ENCODE measurements at places on chromosomes 4 and X. TPM values are rescaled to one million over a fixed set of nuclear protein-coding genes. Genes with fewer than 3 reads are reported as not detected.

KLHL13 gene
- total RNA-seq = 14.2 TPM

CHRNA9 gene
- total RNA-seq = not detected

ETDB gene
- total RNA-seq = not detected

ADRA2C gene
- total RNA-seq = 18.4 TPM

GPR82 gene
- 0.26 TPM for total RNA-seq

MAP9 gene
- total RNA-seq = 12.3 TPM

GPR119 gene
- not detected for total RNA-seq

ZNF157 gene
- total RNA-seq = 0.26 TPM

GPR34 gene
- total RNA-seq = 7.1 TPM

CABS1 gene
- total RNA-seq = not detected

NDNF gene
- 26.3 TPM for total RNA-seq

GLOD5 gene
- not detected for total RNA-seq

SGMS2 gene
- 17.3 TPM for total RNA-seq

P2RY8 gene
- total RNA-seq = 3.4 TPM

L1CAM gene
- 3.8 TPM for total RNA-seq

SFRP2 gene
- total RNA-seq = 13.3 TPM

MAGEB6 gene
- total RNA-seq = not detected

KDR gene
- 27.4 TPM for total RNA-seq

PARM1 gene
- 134 TPM for total RNA-seq

SPANXN3 gene
- total RNA-seq = not detected

TMPRSS11D gene
- total RNA-seq = not detected

ALB gene
- total RNA-seq = 11.9 TPM

IGFBP7 gene
- 487 TPM for total RNA-seq

TBX22 gene
- 0.18 TPM for total RNA-seq

TRIM75 gene
- not detected for total RNA-seq

XPNPEP2 gene
- total RNA-seq = 6.0 TPM

SPINK2 gene
- not detected for total RNA-seq

XAGE1A gene
- not detected for total RNA-seq

TTC29 gene
- total RNA-seq = 0.60 TPM

ARSJ gene
- total RNA-seq = 6.4 TPM

EVC2 gene
- total RNA-seq = 6.1 TPM

FRMD7 gene
- total RNA-seq = 1.6 TPM

GRIA3 gene
- 3.5 TPM for total RNA-seq

VEGFD gene
- total RNA-seq = 4.1 TPM

FRMPD4 gene
- total RNA-seq = 0.83 TPM

PPA2 gene
- total RNA-seq = 98.0 TPM

S100G gene
- not detected for total RNA-seq

WDR17 gene
- total RNA-seq = 5.5 TPM

TACR3 gene
- 0.52 TPM for total RNA-seq

XK gene
- total RNA-seq = 4.9 TPM

ABCG2 gene
- 6.3 TPM for total RNA-seq

CFAP47 gene
- total RNA-seq = 0.96 TPM

COL4A6 gene
- total RNA-seq = 16.1 TPM

GUCY1A1 gene
- total RNA-seq = 21.0 TPM

NEIL3 gene
- not detected for total RNA-seq

RTL9 gene
- total RNA-seq = not detected

HGFAC gene
- total RNA-seq = not detected

MAGEA4 gene
- total RNA-seq = not detected

RLIM gene
- total RNA-seq = 47.7 TPM
